ENCODE measurements at places on chromosomes 11 and 22.

GRCh38 chr11:73267122-73267846 is 4.9 kb upstream of the P2RY6 start:
- DNase-seq = no peak

DNA sequence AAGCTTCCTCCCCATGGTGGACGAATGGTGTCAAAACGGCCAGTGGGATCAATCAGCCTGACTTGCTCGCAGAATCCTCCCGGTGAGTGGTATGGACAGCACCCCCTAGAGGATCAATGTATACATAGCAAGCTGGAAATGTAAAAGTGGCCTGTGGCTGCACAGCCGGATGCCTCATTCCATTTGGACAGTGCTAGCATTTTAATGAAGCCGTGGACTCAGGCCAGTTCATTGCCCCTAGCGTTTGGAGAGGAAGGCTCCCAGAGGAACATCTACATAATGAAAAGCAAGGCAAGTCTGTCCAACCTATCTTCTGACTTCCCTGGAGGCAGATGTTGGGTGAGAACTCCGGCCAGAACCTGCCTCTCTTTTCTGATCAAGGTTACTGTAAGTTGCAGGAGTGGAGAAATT is 942.3 kb downstream of the NTM start:
- no peak for DNase-seq

DNA sequence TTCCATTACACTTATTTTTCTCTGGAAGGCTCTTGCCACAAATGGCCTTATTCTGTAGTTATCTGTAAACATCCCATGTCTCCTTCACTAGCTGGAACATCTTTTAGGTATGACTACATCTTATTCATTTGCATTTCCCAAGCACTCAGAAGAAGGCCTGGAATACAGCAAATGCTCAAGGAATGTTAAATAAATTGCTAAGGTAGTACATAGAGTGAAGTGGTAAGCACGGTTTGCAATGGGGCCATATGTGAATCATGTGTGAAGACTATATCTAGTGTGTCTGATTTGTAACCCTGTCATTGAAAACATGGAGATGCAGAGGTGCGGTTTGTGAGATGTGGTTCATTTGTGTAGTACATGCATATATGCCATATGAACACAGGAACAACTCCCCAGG is 33.5 kb downstream of the GDPD4 start:
- DNase-seq = no peak

DNA sequence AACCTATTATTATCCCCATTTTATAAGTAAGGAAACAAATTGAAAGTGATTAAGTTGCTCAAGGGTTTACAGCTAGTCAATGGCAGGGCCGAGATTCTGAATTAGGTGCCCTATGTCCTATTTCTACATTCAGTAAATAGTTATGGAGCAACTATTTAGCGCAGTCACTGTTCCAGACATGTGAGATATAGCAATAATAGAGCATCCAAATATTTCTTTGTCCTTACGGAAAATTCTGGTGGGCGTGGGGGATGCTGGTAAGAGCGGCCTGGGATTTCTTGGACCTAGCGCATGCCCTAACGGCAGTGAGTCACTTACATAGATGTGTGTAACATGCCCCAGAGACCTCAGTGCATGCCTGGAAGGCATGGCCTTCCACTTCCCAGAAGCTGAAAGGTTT is 4.4 kb downstream of the DTX4 start:
- no peak for DNase-seq

DNA sequence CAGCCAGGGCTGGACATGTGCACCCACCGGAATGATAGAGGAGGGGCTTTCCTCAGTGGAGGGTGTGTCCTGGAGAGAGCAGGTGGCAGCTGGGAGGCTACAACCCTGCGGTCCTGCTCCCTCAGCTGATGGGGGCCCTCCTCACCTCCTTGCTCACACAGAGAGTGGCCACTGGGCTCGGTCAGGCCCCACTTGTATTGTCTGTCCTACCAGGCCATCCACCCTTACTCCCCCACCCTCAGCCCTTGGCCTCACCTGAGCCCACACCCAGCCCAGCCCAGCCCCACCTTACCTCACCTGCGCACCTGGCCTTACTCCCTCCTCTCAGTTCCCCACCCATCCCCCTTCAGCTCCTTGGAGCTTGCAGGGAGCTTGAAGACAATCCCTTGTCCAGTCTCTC is 3.1 kb downstream of the TRPM5 start:
- no peak for DNase-seq

DNA sequence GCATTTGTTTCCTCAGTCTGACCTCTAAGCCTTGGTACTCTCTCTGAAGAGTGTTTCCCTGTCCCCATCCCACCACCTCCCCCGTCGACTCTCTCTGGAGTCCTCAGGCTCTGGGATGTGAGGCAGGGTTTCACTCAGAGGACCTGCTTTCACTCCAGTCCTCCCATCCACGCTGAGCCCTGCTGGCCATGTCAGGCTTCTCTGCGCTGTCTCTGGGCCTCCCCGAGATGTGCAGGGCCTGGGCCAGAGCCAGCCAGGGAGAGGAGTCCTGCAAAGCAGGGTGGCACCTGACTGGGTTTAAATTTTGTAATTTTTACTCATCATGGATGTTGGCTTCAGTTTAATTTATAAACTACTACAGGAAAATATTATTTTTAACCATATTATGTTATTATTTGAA is 3.3 kb downstream of the SCGB2A2 start:
- no peak for DNase-seq

- DNase-seq = no peak
These were observed 9.9 kb downstream of the UCP3 start for GRCh38 chr11:73998846-73999575.

DNA sequence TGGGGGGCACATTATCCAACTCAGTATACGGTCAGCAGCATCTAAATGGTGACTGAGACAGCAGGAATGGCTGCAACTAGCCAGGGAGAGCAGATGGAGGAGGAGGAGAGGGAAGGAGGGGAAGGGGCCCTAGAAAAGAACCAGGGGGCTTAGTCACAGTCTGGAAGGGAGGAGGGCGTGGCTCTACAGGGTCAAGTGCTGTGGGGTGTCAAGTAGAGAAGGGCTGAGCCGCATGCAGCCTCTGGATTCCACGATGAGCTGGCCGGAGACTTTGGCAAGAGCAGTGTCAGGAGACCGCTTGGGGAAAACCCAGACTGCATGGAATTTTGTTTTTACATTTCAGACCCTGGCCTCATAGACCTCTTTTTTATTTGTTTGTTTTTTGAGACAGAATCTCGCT is 25.8 kb upstream of the PPFIA1 start:
- no peak for DNase-seq

DNA sequence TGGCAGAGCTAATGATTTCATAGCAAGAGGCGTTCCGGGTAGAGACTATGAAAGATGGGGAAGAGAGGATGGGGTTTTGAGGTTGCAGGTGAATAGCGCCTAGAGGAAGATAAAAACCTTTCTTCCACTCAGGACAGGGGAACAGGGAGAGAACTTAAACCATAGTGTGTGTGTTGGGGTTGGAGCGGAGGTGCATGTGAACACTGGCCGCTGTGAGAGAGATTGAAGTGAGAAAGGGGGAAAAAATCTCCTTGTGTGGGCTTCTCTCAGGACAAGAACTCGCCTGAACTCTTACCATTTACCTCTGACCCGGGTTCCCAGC is 3.4 kb downstream of the BSX start:
- DNase-seq = no peak

GRCh38 chr11:1746511-1746931 is 3.9 kb downstream of the IFITM10 start:
- DNase-seq = no peak

GRCh38 chr11:132037956-132038355 is 667.5 kb downstream of the NTM start:
- no peak for DNase-seq

DNA sequence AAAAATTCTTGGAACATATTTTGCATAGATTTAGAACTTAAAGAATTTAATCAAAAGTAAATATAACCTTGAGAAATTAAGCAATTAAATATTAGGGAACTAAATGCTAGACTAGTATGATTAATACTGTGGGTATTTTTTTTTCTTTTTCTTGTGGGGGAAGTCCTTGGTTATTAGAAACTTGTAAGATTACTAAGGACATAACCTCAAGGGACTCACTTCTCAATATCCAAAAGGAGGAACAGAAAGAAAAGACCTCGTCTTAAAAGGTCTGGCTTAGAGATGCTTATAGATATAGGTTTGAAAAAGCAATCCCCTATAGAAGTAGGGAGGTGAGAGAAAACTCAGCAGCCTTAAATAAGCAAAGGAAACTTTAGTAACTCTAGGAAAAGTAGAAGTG is 368.5 kb downstream of the INSC start:
- DNase-seq = no peak

- no peak for DNase-seq
These were observed 37.7 kb downstream of the LDLRAD3 start for GRCh38 chr11:35981581-35981980.

DNA sequence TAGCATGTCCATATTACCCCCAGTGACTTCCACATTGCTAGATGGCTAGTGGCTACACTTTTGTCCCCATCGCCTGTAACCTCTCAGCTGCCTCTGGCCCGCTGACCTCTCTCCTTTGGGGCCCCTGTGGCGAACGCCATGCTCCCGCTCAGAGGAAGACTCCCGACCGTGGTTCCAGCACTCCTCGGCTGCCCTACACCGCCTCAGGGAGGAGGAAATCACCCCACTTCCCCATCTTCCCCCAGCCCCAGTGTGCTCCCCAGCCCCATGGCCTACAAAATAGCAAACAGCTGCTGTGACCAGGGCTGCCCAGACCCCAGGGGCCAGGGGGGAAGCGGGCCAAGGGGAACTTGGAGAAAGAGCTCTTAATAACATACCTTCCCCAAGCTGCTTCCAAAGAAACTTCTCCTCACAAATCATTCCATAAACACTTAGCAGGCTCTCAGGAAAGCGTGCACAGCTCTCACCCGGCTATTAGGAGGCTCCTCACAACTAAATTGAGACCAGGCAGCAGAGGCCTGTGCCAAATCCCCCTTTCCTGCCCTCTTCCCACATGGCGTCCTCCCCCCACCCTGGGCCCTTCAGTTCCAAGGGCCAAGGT is 63.5 kb upstream of the WNT11 start:
- DNase-seq = no peak

DNA sequence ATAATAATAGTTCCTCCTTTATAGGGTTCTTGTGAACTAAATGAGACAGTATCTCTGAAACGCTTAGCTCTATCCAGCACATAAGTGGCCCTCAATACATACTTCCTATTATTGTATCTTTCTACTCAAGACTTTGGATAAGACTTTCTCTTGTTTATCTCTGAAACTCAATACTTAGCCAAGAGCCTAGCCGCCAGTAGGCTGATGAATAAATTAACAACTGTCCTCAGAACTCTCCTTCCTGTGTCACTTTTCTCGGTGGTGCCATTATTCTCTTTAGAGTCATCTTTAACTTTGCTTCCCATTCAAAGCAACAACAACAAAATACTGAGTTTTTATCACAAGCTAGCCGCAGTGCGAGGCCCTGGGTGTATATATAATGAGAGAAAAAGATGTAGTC is 86.9 kb downstream of the FAM83F start:
- no peak for DNase-seq

- peak; percentile 34 for DNase-seq
These were observed 1.3 kb upstream of the KDM2A start for GRCh38 chr11:67117672-67118180.

DNA sequence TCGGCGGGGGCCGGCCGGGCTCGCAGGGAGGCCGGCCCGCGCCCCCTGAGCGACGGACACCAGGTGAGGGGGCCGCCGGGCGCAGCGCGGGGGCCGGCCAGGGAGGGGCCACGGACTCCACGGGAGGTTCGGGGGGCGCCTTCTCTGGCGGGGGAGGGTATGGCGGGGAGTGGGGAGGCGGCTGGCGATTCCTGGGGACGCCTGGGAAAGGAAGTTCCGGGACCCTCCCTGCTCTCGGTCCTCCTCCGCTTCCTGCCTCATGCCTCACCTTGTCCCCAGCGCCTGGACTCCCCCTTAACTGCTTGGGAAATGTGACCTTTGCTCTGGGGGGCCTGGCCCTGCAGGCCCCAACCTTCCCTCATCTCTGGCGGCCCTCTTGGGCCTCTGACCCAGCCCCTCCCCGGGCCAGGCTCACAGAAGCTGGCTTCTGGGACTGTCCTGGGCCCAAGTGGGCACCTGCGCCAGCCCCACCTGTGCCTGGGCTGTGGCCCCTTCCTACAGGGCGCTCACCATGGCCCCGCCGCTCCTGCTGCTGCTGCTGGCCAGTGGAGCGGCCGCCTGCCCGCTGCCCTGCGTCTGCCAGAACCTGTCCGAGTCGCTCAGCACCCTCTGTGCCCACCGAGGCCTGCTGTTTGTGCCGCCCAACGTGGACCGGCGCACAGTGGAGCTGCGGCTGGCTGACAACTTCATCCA is 516 bp downstream of the LRFN4 start:
- no peak for DNase-seq

GRCh38 chr11:13310443-13310842 is 32.9 kb downstream of the BMAL1 start:
- no peak for DNase-seq

DNA sequence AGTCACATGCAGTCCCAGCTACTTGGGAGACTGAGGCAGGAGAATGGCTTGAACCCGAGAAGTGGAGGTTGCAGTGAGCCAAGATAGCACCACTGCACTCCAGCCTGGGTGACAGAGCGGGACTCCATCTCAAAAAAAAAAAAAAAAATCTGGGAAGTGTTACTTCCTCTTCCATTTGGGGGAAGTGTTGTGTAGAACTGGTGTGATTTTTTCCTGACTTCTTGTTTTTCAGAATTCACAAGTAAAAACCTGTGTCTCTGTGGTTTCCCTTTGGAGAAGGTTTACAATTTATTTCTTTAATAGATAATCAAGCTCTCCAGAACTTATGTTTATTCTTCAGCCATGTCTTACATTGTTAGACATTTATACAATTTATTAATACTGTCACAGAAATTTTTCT is 396.1 kb downstream of the BRD1 start:
- no peak for DNase-seq

GRCh38 chr11:60847896-60848295 is 6.0 kb downstream of the CCDC86 start:
- no peak for DNase-seq

DNA sequence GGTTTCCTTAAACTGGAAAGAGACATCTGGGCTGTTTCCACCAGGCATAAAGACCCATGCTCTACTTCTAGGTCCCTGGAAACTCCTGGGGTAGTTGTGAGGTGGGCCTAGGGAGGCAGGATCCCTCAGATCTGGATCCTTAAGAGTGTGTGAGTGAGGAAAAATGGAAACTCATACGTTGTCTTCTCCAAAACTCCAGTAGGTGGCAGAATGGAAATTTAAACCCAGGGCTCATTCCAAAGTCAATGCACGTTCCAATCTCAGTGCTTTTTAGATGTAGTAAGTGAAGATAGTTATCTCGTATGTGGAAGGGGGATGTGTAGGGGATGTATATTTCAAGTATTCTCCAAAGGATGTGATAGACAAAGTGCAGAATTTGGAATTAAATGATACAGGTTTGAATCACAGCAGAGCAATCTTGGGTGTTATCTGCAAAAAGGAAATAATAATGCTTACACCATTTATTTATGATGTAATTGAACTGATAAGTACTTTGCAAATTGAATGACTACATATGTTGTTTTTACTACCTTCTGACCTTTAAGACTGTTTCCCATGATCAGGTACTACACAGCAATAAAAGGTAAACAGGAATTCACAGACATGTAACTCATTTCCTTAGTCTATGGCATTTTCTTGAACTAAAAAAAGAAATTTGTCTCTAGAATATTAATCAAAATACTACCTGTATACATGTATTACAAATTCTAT is 13.1 kb upstream of the MMP1 start:
- no peak for DNase-seq

All from activated naive CD4-positive, alpha-beta T cell (primary cell).